ENCODE measurements at places on chromosomes 11 and 22.

- no peak for DNase-seq
These were observed 131.3 kb downstream of the C11orf91 start for GRCh38 chr11:33569333-33569732.

DNA sequence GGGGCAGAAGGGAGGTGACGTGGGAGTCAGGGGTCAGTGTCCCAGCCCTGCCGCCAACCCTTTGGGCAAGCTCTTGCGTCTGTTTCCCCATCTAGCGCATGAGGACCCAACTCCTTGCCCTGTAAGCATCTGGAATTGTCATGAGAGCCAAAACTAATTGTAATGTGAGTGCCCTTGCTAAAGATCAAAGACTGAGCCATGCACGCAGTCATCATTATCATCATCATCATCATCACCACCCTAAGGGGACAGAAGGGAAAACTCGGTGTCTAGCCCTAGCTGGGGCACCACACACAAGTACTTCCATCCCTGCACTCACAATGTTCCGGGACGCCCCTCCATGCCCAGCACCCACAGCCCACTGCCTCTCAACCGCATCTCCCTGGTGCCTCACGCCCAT is 2.5 kb downstream of the LIF start:
- DNase-seq, result no peak

GRCh38 chr22:37184380-37184755 is 3.7 kb downstream of the C1QTNF6 start:
- DNase-seq, result no peak

DNA sequence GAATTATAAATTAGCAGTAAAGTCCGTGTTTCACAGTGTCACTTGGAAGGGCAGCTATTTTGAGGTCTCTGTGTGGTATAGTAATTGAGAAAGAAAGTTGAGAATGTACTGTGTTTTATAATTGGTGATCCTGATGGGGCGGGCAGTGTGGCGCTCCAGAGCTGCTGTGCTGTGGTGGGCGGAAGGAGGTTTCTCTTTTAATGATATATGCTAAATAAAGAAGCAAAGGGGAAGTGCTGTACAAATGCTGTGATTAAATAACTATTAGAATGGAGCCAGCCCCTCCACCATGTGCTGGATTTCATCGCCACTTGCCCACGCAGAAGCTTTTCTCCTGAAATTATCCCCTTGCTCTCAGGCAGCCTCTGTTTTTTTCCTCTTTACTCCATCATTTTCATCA is 24.6 kb downstream of the ATXN10 start:
- no peak for DNase-seq

DNA sequence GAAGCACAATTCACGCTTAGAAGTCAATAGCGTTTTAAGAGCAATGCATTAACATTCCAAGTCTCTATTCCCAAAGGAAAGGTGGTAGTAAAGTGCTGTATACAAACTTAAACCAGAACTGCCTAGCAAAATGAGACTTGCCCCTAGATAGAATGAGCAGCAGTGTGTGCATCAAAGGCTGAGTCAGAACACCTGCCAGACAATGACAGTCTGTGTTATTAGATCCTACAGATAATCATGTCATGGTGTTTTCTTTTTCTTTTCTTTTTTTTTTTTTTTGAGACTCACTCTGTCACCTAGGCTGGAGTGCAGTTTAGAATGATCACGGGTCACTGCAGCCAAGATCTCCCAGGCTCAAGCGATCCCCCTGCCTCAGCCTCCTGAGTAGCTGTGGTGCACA is 1.6 kb downstream of the RTCB start:
- DNase-seq, result no peak

DNA sequence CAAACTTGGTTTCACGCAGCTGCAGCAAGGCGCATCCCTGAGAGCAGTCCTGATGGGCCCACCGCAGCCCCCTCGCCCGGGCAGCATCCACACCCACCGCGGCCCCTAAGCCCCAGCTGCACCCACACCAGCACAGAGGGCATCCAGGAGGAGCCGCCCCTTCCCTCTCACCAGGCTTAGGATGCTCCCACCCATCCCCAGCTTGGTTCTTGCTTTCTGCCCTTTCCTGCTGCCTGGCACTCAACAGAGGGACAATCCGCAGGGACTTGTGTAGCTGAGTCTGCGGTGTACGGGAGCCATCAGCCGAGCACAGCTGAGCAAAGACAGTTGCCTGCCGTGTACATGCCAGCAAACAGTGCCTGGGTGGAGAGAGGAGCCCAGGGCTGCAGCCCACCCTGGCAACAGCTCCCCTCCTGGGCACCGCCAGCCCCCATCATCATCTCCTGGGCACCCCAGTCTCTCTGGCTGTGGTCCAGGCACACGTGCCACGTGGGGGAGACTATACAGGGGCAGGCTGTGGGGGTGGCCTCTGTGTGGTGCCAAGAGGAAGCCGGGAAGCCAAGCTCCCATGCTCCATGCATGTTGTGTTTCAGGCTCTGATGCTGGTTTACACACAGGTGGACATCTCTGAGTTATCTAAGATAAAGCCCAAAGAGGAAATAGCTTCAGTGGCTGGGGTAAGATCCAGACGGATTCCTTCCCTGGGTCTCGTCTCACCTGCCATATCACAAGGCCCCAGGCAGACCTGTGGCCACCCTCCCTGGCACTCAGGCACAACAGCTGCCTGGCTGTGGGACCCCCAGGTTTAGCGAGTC is 36.0 kb upstream of the GNB1L start:
- DNase-seq, result no peak

DNA sequence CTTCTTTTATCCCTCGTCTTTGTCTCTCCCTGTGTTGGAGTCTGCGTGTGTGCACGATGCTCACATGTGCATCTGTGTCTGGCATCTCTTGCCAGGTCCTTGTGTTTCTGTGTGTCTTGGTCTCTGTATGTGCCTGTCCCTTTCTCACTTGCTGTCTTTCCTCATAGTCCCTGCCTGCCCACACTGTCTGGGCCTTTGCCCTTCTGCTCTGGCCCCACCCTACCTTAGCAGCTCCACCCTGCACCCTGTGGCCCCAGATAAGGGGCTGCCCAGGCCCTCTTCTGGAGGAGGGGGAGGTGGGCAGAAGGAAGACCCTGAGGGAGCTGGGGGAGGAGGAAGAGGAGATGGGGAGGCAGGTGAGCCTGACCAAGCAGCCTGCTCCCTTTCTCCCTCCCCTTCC is 2.8 kb downstream of the EHBP1L1 start:
- DNase-seq, result no peak

GRCh38 chr11:14503023-14503422 is 3.4 kb upstream of the COPB1 start:
- DNase-seq, result no peak
